Endothelial cell (in vitro differentiated cells): ENCODE measurements at places on chromosomes 4 and X. TPM values are rescaled to one million over a fixed set of nuclear protein-coding genes. Genes with fewer than 3 reads are reported as not detected.

Gene NOX1
- total RNA-seq: not detected

Gene GPRASP2
- 17.3 TPM for total RNA-seq

Gene CT47A1
- total RNA-seq: not detected

Gene KLB
- not detected for total RNA-seq

Gene COX7B
- 155 TPM for total RNA-seq

- no peak for DNase-seq
Measured at GRCh38 chr4:144582105-144582850, 63.7 kb upstream of the HHIP start.

DNA sequence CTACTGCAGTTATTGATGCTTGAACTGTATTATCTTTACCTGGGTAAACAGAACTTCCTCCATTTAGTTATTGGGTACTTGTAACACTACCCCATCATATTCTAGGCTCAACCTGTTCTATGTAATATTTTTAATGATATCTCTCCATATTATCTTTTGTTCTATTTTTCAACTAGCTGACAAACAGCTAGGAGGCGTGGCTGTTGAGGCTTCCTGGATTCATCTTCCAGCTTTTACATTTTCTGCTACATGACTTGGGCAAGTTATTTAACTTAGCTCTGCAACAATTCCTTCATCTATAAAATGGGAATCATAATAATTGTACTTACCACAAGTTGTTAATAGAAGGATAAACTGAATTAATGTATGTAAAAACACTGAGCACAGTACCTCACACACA, 349.3 kb downstream of the PTTG2 start:
- DNase-seq: no peak

- no peak for DNase-seq
Measured at GRCh38 chr4:108272046-108272445, 103.3 kb upstream of the LEF1 start.

GRCh38 chr4:86014599-86014998, 345.3 kb downstream of the MAPK10 start:
- DNase-seq: no peak

DNA sequence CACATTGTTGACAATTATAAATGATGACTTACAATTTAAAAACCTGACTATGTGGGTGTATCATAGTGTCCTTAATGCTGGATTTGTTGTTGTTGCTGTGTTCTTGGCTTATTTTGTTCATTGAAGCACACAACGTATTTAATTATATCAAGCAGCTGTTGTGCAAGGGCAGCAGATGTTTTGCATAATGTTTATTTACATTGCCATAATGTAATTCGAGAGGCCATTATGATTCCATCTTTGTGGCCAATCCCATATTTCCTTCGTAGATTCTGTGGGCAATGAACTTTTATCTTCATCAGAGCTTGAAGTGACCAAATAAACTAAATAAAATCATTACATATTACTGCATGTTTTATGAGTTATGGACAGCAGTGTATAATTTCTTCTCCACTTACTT, 422.6 kb upstream of the GALNTL6 start:
- no peak for DNase-seq

- peak; percentile 45 for DNase-seq
Measured at GRCh38 chrX:103376118-103376978, at the start of gene BEX3. TSS of gene BEX3 (plus strand) at chrX:103376538. CDS start at chrX:103377522, 984 bp downstream.

GRCh38 chrX:47814851-47815250, 21.9 kb upstream of the ZNF81 start:
- DNase-seq: no peak

DNA sequence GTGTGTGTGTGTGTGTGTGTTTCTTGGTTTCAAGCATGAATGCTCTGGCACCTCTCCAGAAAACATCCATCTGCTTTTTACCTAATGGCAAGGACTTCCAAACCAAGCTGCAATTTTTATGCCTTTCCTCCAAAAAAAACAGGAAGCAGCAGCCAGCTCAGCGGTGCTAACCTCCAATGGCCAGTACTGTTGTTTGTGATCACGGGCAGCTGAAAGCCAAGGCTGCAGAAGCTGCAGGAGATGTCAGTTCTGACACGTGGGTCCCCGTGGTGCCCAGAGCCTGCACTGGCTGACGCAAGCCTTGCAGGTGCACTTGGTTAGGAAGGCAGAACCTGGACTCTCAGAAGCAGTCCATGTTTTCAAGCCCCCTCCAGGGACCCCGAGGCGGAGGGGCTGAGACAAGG, 313.6 kb upstream of the DDX53 start:
- no peak for DNase-seq

DNA sequence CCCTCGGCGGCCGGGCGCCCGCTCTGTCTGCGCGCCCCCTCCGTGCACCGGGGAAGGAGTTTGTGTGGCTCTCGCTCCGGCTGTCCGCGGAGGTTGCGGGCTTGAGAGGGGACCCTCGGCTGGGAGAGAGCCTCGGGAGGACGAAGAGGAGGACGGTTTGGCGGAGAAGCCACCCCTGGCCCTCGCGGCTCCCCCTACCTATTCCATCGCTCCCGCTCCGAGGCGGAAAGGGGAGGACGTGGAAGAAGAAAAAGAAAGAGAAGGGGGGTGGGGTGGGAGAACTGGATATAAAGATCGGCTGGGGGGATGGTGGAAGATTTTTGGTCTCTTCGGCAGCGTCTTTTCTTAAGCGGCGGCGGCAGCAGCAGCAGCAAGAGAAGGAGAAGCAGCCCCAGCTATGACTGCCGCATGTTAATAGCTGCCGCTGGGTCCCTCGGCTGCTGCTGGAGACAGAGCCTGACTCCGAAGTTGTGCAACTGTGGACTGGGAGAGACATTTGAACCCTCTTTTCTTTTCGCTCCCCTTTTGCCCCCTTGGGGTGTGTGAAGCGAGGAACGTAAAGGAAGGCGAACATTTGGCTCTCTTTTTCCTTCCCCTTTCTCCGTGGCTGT, 895 bp downstream of the ADGRL3 start:
- DNase-seq: peak; percentile 44

DNA sequence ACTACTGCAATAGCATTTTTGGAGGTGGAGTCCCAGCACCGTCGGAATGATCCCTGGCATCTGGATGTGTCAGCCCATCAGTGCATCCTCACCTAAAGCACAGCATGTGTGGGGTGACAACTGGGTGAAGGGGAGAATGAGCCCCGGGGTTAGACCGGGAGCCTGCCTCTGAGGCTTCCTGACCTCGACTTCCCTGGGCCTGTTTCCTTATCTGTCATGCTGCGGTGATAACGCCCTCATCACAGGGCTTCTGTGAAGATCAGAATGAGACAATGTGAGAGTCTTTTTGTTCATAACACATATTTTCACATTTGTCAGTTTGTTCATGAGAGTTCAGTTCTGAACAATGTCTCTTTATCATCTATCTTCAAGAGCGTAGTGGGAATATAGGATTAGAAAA, 31.1 kb upstream of the PDLIM3 start:
- DNase-seq: no peak

DNA sequence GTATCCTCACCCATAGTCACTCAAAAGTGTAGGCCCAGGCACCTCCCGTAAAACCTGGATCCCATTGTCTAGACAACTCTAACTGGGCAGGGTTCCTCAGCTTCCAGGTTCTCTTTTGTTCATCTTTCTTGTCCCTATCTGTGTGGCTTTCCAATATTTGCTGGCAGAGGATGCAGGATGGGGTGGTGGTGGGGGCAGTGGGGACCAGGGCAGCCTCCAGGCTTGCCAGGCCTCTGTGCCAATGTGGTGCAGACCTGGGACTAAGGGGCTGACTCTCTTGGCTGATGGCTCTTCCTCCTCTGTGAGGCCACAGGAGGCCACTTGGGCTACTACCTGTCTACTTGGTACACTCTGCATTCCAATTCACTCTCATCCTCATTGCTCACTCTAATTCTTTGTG, 76.4 kb downstream of the NBDY start:
- DNase-seq: no peak

GRCh38 chr4:33746979-33747378, 2497.3 kb downstream of the ARAP2 start:
- DNase-seq: no peak

- DNase-seq: no peak
Measured at GRCh38 chrX:11363069-11363594, 69.9 kb downstream of the AMELX start.

GRCh38 chrX:107902721-107903120, 77.1 kb downstream of the MID2 start:
- DNase-seq: no peak
